Bone marrow (tissue), 2 donors: ENCODE measurements at places on chromosomes 5 and 9.

DNA sequence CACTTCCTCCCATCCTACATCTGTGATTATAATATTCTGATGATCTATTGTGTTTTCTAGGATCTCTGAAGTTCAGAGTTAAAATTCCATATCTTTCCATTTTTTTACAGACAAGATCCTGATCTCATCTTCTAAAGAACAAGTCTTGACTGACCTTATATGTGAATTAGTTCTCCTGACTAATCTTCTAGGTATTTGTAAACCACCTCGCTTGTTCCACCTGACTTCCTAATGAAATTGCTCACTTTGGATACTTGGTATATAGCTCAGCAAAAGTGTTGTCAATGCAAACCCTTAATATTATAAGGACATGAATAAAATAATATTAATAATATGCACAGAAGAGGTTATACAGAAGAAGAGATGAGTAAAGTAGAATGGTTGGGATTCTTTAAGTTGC lies 68.2 kb upstream of the NR4A3 start:
- DNase-seq, result no peak

DNA sequence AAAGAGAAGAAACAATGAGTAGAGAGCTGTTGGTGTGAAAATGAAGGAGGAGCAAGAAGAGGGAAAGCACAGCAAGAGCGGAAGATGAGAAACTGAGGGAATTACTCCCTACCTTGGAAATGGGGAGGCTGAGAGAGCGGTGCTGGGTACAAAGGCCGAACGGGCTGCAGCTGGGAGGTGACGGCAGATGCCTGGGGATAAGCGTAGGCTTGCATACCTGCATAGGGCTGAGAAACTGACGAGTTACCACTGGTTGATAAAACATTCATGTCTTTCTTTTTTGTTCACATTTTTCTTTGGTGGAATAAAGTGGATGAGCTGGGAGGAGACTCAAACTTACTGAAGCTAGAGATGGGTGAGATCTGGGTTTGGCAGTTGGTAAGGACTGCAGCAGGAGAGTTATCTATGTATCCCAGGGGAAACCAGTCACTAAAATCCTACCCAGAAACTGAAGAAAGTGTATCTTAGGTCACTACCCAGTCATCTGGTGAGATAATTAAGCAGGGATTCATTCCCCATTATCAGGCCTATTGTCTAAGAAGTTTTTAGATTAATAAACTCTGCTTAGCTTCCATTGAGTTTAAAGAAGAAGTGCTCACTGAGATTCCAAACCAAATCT lies 34.8 kb downstream of the FKBP15 start:
- no peak for DNase-seq

GRCh38 chr9:127949827-127950512 lies 12.3 kb upstream of the DPM2 start:
- DNase-seq, result no peak

DNA sequence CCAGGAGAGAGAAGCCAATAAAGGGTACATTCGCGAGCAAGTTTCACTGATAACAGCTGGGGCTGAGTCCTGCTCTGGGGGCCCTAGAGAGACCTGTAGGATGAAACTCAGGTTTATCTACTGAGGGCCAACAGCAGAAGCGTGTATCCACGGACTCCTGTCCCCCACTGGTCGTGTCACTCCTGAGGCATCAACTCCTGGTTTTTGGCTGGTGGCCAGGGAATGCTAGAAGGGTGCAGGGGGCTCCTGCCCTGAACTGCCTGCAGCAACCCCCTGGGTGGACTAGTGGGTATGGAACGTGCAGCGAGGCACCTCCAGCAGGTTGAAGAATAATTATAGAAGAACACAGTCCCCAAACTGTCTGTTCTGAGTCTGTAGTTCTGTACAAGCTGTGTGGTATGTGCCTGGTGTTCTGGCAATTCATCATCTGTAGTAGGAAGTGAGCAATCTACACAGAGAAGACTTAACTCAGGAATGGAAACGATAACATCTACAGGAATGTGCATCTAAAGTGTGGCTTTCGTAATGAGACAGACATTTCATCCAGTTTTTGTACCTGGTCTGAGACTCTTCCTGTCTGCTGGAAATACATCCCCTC lies 64.5 kb upstream of the GNA14 start:
- DNase-seq, result peak; percentile 44

DNA sequence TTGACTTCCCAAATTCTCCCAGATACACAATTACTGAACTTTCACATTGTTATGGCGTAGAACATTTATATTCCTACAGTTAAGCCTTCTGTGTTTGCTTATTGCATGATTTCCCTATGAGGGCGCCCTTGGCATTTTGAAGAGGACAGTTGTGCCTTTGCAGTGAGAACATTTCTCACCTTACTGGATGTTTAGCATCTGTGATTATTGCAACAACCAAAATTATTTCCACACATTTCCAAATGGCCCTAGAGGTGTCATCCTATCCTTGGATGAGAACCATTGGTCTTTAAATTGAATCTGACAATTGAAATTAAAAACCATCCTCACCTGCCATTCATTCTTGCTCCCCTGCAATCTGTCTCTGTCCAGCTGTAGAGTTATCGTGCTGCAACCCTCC lies 104.0 kb downstream of the MAMDC2 start:
- no peak for DNase-seq

DNA sequence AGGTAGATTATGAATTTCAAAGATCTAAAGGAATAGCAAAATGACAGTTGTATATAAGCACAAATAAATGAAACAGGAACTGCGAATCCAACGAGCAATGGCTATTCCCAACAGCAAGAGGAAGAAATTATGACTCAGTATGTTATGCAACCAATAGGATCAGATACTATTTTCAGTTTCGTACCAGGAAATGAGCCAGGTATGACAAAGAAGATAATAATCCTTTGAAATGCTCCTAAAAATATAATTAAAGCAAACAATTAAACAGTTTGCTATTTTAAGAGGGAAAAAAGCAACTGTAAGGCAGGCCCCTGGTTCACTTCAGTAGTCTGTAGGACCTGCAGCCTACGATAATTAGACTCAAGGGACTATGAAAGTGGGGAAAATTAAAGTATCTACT lies 58.9 kb downstream of the AUH start:
- no peak for DNase-seq

GRCh38 chr5:136457390-136458013 lies 92.2 kb upstream of the TRPC7 start:
- no peak for DNase-seq
